ENCODE measurements at places on chromosomes 3 and 15. TPM values are rescaled to one million over a fixed set of nuclear protein-coding genes. Genes with fewer than 3 reads are reported as not detected.

Gene ATP13A5
- not detected for total RNA-seq

Gene C3orf80
- 0.92 TPM for total RNA-seq

Gene HDC
- total RNA-seq: not detected

Gene RLBP1
- not detected for total RNA-seq

Gene CNTN6
- total RNA-seq: not detected

Gene CACNA1D
- total RNA-seq: 0.55 TPM

Gene CX3CR1
- 0.06 TPM for total RNA-seq

Gene SPINT1
- total RNA-seq: 0.73 TPM

Gene SAXO2
- 2.1 TPM for total RNA-seq

Gene SLC28A2
- total RNA-seq: not detected

Gene MNS1
- 3.0 TPM for total RNA-seq

Gene MED12L
- total RNA-seq: 0.42 TPM

Gene CASR
- not detected for total RNA-seq

All from A549 treated with AZD2906 at 1 μM for 4 hours (cell line).